ENCODE measurements at places on chromosomes 2 and 18. TPM values are rescaled to one million over a fixed set of nuclear protein-coding genes. Genes with fewer than 3 reads are reported as not detected.
A peak's percentile ranks its signal among the peaks of the same experiment; 100 is the strongest.

Gene CNDP2
- 196 TPM for total RNA-seq

Gene ZFAND2B
- total RNA-seq, result 55.2 TPM

Gene CXCR1
- total RNA-seq, result 0.12 TPM

Gene LYPD6B
- 1.2 TPM for total RNA-seq

Gene PTCD3
- 174 TPM for total RNA-seq

DNA sequence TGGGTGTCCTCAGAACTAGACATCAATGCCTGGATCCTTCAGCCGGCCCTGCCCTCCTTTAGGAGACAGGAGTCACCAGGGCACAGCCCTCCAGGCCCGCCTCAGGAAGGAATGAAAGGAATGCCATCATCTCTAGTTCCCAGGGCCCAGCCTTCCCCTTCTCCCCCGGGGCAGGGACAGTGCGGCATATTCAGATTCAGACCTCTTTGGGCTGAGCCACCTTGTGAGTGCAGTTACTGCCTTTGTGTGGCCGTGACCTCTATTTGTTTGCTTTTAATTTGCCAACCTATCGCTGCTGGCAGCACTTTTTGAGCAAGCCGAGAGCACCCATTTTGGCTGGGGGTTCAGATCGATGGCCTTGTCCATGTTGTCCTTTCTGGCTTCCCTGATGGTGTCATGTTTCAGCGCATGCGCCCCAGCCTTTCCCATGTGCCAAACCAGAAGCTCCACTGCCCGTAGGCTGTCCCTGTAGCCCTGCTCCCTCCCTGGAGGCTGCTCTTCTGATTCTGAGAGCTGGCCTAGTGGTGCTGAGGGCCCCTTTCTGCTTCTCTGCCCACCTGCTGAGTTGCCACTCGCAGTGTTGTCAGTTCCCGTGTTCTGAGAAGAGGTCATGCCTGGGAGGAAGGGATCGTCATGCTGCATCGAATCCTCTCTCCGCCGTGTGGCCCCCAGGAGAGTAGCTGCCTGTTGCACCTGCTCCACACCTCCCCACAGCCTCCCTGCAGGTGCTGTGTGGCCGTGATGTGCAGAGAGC is 10.9 kb downstream of the ANKRD23 start:
- DNase-seq, result no peak

- peak; percentile 58 for DNase-seq
These were observed 5.8 kb downstream of the SLC14A2 start for GRCh38 chr18:45621061-45621511.

DNA sequence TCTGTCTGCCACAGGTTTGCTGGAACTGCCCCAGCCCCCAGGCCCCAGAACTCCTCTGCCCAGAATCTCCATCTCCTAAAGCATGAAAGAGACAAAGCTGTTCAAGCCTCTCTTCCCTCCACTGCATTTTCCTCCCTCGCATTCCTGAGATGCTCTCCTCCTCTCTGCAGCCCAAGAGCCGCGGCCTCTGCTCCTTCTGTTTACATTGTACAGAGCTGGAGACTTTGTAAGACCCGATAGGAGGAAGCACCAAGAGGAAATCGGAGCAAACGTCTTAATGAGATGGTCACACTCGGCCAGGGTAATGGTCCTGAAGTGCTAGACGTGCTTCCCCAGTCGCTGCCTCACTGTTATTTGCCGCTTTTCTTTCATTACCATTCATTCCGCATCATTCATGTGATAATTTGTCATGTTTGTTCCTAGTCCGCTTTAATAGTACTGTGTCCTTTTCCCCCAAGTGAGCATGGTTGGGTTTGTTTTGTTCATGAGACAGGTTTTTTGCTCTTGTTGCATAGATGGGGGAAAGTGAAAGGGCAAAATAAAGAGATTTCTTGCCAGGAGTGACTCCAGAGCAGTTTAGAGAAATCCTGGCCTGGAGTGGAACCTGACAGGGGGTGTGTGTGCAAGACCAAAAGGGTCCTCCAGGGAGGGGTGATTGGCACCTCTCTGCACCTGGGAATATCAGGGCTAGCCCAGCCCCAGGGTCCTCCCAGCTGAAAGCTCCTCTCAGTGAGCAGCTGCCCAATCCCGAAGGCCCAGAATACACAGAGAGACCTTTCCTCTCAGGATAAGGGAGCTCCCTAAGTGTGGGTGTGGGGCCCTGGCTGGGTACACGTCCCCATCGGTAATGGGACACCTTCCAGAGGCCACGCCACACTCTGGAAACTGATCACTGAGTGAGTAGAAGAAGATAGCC is 44.9 kb upstream of the ID2 start:
- no peak for DNase-seq

GRCh38 chr2:237322564-237322963 is 91.4 kb downstream of the COL6A3 start:
- no peak for DNase-seq

- no peak for DNase-seq
These were observed 138.6 kb upstream of the SERTAD2 start for GRCh38 chr2:64792300-64792699.

GRCh38 chr2:237900891-237901831 is 41.7 kb downstream of the RAMP1 start:
- DNase-seq, result no peak

- DNase-seq, result no peak
These were observed 1.5 kb downstream of the RND3 start for GRCh38 chr2:150485871-150486538.

DNA sequence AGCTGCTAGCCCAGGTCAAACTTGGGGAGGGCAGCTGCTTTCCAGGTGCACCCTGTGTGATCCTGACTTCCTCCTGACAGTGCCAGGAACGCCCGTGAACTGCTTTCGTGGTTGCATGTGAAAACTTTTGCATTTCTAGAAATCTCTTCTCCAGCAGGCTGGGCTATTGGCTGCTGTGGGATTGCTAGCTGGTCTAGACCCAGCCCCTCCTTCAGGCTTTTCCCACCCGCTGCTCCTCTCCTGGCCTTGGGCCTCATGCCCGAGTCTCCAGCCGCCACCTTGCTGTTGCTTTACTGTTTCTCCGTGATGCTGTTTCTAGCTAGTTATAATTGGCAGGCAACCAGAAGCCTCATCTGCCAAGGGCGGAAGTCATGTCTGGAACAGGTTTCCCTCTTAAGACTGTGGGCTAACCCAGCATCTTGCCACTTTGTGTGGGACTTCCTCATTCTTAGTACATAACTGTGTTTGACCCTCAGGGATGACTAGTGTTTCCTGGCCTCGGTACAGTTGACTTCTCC is 27.0 kb upstream of the MGAT4A start:
- DNase-seq, result peak; percentile 81

- no peak for DNase-seq
These were observed 121.9 kb downstream of the LAMA3 start for GRCh38 chr18:23811176-23811575.

DNA sequence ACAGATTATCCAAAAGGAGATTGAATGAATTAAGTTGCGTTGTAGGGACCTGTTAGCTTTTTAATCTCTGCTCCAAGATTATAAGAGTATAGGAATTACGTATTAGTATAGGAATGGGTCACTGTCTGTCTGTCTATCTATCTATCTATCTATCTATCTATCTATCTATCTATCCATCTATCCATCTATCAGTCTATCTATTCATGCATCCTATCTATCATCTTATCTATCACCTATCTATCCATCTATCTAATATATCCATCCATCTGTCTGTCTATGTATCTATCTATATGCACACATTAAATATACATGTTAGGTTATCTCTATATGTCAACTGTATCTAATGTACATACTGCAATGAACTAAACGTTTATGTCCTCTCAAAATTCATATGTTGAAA is 255.8 kb downstream of the LPIN1 start:
- DNase-seq, result no peak

DNA sequence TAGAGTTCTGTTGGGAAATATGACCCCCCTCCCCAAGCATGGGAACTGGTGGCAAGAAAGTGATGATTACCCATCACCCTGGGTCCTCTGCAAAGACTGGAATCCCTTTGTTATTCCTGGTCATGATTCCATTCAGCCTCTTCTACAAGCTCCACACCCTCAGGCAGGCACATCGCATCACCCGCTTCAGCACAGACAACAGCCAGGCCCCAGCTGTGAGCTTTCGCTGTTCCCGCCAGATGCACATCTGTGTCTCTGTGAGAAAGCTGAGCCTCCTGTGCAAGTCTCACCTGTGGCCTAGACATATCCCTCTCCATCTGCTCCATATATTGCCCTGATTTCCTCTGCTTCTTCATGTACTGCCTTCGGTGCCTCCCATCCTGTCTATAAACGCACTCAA is 368.0 kb upstream of the RAB6C start:
- DNase-seq, result no peak
